ENCODE measurements at places on chromosomes 1 and 21. TPM values are rescaled to one million over a fixed set of nuclear protein-coding genes. Genes with fewer than 3 reads are reported as not detected.
A peak's percentile ranks its signal among the peaks of the same experiment; 100 is the strongest.

- DNase-seq = no peak
These were observed 737.4 kb downstream of the MRPL39 start for GRCh38 chr21:24869862-24870261.

The EPHA8 gene
- total RNA-seq = not detected

The CCDC185 gene
- not detected for total RNA-seq

GRCh38 chr1:214301526-214301925 is 20.6 kb downstream of the SMYD2 start:
- DNase-seq = peak; percentile 14

The WNT9A gene
- total RNA-seq = 0.99 TPM

DNA sequence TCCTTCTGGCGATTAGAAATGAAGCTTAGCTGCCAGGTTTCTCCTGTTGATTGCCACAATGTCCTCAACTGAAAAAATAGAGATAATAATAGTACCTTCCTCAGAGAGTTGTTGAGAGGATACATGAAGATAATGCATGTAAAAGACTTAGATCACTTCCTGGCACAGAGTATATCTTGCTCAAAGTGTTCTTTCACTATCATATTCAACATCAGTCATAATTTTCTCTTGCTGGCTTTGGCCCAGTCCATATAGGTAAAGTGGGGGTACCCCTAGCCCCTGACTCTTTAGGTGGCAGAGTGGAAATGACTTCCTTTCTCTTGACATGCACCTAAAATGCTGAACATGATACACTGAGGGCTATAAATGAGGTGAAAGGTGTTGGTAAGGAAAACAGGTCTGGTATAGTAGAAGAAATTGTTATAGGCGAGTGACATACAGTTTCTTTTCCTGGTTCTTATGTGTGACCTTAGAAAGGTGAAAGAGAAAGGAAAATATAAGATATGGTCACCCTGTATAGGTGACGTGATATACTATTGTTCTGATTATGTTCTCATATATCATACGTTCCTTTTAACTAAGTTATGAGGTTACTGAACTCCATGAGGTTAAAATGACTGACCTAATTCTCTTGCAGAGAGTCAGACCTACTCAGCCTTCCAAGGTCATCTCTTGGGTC is 209.9 kb upstream of the DEPDC1 start:
- no peak for DNase-seq

DNA sequence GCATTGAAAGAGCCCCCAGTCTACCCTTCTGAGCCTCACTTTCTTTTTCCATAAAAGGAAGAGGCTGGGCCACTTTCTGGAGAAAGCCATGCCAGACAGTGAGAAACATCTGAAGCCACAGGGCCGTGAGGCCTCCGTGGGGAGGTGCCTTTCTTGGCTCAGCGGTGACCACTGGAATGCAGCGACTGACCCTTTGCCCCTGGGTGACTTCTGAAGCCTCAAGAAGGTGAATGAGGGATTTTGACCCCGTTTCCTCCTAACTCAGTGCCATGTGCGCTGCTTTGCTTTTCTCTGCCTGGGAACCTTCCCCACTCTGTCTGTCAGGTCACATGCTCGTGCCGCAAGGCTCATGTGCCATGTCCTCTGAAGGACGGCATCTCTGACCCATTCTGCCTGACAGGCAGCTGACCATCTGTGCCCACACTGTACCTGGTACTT is 44.7 kb upstream of the A3GALT2 start:
- DNase-seq = peak; percentile 58

GRCh38 chr1:38716229-38716628 is 143.3 kb downstream of the RRAGC start:
- DNase-seq = no peak

GRCh38 chr21:15631342-15631741 is 98.4 kb upstream of the USP25 start:
- peak; percentile 69 for DNase-seq

DNA sequence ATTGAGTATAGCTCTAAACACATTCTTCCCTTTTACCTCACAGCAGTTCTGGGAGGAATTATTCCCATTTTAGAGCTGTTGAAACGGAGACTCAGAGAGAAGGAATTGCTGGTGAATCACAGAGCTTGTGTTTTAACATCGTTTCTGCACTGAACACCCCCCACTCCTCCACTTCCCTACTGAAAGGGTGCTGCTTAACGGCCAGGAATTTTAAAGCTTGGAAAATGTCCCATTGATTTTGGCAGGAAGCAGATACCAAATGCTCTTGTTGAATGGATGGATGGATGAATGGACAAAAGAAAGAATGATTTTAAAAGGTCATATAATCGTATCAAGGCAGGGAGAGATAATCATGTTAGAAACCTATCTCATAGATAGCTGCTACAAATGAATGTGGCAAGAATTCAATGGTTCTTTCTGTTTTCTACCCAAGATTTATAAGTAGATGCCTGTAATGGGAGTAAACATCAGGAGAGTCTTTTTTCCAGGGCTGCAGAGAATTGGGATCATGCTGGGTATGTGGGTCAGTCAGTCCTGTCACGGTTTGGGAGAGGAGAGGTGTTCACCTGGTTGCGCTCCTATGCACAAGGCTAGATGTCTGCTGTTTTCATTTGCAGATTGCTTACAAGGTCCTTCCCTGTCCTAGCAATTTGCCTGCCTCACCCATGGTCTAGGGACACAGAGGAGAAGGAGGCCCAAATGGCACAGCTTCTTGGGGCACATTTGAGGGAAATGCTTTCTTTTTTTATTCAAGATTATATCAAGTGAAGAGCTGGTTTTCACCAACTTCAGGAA is 19.0 kb downstream of the FAM163A start:
- peak; percentile 14 for DNase-seq

The OR2T11 gene
- total RNA-seq = not detected

GRCh38 chr1:39895731-39896480 is 5.8 kb downstream of the MYCL start:
- DNase-seq = peak; percentile 52

The STIL gene
- total RNA-seq = 3.9 TPM

GRCh38 chr1:157834430-157834829 is 7.2 kb downstream of the CD5L start:
- DNase-seq = no peak

DNA sequence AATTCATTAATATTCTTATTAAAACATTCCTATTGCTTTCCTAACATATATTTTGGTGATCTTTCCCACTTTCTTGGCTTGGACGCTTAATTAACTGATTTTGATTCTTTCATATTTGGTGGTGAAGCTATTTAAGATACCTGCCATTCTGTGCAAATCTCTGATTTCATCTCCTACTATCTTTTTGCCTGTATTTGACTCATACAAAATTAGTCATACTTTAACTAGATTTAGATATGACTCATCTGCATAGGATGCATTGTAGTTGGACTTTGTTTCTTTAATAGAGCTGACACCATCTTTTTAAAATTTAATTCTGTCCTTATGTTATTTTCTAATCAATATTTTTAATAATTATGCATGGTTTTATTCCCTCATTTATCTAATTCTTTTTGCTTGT is 93.8 kb upstream of the PLPPR4 start:
- DNase-seq = peak; percentile 41
